Stomach (tissue), 19 donors: ENCODE measurements at places on chromosomes 4 and X. TPM values are rescaled to one million over a fixed set of nuclear protein-coding genes. Genes with fewer than 3 reads are reported as not detected.

GRCh38 chrX:93346309-93346708, 327.1 kb downstream of the NAP1L3 start:
- no peak for DNase-seq

DNA sequence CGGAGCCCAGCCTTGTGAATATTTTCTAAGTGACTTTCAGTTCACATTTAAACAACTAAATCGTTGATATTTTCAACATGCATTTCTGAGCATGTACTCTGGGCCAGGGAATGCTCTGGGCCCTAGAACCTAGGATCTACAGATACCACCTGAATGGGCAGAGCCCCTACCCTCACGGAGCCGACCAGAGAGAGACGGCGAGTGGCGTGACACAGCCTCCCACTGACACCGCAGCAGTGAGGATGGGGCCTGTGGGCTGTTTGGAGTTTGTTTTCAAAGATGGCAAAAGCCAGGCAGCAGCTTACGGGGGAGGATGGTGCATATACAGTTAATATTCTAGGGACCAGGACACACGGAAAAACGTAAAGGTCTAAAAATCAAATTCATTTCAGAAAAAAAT, 17.7 kb downstream of the NELFA start:
- no peak for DNase-seq

- no peak for DNase-seq
Measured at GRCh38 chrX:31240982-31241381, 169.1 kb upstream of the FTHL17 start.

PPARGC1A gene
- 32.1 TPM for total RNA-seq

GRID2 gene
- total RNA-seq = not detected

DNA sequence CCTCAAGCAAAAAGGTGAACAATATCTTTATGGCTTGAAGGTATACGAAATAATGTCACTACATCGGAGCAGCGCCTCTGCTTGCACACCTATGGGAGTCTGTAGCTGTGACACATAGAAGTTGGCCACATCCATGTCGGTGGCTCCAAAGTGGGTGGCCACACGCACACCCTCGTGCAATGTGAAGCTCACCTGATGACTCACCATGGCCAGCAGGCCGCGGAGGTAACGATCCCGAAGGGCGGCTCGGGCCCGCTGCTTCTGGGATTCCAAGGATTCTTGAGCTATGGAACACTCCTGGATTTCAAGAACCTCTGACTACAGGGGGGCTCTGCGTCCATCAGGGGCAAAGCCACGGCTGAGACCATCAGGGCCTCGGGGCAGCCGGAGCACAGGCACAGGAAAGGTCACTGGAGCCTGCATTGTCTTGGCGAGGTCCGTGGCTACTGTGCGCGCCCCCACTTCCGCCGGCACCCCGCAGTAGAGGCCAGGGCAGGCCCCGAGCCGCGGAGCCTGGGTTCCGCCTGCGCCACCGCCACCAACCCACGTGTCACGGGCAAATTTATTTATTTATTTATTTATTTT, 25.2 kb downstream of the NYX start:
- no peak for DNase-seq

ARX gene
- 0.29 TPM for total RNA-seq

DNA sequence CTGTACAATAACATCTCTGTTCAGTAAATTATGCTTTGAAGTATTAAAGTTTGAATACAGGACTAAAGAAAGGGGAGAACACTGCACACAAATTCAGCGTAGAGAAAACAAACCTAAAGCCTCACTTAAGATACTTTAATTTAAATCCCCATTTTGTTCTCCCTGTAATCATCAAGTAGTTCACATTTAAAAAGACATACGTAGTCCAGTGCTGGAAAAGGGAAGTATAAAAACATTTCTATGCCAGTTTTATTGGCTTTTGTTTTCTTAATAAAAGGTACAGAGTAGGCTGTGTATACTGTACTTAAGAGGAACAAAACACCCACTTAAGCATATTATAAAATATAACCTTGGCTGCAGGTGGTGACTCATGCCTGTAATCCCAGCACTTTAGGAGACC, 101.6 kb downstream of the FGF16 start:
- no peak for DNase-seq

HADH gene
- 51.6 TPM for total RNA-seq

GATA1 gene
- total RNA-seq = 9.4 TPM

DNA sequence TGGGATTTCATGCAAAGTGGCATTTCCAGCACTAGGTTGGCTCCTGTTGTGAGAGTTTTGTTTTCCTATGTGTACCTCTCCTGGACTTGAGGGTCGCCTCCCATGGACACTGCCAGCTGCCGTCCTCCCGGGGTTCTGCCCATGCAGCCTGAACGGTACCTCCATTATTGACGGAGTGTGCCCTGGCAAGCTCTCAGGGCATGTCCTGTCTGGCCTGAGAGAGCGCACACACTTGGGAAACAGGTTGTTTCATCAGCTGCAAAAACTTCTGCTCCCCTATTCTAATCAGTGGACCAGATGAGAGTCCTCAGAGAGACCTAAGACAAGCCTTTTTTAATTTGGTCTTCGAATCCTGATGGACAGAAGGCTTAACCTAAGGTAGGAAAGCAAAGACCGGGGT, 56.6 kb upstream of the HOPX start:
- DNase-seq = no peak

DNA sequence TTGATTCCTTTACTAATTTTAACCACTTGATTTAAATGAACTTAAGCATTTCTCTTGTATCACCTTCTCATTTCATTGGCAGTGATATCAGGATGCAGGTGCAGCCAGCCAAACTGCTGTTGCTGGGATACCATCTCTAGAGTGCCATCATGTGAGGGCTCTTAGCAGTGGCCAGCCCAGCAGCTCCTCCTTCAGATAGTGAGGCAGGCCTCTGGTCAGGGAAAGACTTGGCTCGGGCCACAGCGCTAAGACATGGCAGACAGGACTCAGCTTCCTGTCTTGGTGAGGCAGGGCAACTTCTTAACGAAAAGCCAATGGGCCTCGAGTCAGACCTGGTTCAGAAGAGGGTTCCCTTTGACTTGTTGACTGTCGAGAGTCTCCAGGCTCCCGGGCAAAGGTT, 50.0 kb downstream of the NOP14 start:
- DNase-seq = no peak

ADAM29 gene
- total RNA-seq = not detected

- DNase-seq = no peak
Measured at GRCh38 chr4:107818301-107818910, 6.3 kb upstream of the SGMS2 start.

GRCh38 chrX:124256216-124256615, 76.2 kb upstream of the TEX13D start:
- DNase-seq = peak; percentile 86

GRCh38 chr4:176150356-176150682, 45.1 kb downstream of the SPATA4 start:
- DNase-seq = no peak

SOD3 gene
- 89.7 TPM for total RNA-seq

DNA sequence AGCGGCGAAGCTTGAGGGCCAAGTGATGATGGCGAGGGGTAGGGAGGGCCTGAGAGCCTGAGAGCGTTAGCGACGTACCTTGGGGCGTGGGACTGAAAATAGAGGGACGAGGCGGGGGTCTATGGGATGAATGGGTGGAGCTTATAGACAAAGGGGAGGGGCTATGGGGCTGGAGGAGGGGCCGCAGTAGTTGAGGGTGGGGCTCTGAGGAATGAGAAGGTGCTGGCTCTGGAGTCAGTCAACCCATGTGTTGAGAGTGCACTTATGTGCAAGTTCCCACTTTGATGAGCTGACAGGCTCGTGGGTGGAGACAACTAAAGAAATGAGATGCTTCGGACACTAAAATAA, 488 bp downstream of the TBC1D25 start:
- peak; percentile 43 for DNase-seq
